ENCODE measurements at places on chromosomes 2 and 18.

DNA sequence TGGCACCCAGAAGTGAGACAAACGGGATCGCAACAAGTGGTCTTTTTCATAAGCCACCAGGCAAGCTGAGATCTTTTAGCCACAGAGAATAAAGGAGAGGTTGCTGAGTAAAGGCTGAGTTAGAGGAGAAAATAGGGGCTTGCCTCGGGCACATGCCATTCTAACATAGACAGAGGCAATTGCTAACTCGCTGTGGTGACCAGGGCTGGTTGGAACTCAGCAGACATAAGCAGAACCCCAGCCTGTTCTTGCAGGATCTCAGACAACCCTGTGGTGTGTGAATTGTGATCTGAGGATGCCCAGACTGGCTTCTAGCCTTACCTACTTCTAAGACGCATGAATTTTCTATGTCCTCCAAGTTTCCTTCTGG, 300.2 kb downstream of the CDCA7 start:
- no peak for DNase-seq

GRCh38 chr18:9876867-9877654, 8.7 kb upstream of the TXNDC2 start:
- DNase-seq, result no peak

DNA sequence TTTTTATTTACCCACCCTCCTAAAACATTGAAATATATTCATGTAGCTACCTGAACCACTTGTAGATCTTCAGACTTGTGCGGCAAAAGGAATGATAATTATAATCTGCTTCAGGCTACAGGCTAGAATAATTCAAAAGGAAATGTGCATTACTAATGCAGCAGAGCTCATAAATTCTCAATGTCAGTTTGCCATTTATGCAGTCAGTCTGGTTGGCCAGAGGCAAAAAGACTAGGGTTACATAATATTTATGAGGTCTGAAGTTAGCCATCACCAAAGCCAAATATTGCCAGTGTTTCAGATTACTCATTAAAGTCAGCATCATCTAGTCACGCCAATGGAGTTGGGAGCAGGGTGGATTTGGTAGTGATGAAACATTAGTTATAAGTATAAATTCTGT, 38.9 kb downstream of the METAP1D start:
- DNase-seq, result no peak

- DNase-seq, result no peak
Measured at GRCh38 chr18:78245451-78245850, 734.2 kb upstream of the SALL3 start.

GRCh38 chr18:64276311-64277090, 127.6 kb upstream of the LINC00305 start:
- DNase-seq, result no peak

- DNase-seq, result no peak
Measured at GRCh38 chr2:133040170-133040569, 370.2 kb upstream of the LYPD1 start.

DNA sequence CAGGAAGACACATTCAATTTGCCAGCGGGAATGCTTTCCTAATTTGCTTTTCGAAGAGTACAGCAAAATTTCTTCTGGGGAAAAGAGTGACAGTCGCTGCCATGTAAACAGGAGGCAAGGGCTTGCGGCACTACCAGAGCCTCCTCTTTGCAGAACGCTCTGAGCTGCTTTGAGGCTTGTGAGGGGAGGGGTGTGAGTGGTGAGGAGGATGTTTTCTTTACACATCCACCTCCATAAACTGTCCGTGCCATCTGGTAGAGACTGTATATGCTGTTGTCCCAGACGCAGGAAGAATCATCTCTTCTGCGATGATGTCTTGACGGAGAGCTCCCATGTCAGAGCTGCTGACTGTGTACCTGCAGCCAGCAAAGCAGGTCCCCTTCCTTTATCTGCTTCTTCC, 138.0 kb downstream of the SOCS6 start:
- no peak for DNase-seq

- DNase-seq, result no peak
Measured at GRCh38 chr18:57008001-57008686, 138.7 kb upstream of the BOD1L2 start.

Data from SHP77 treated with DMSO at 0.1 percent for 48 hours (cell line).